ENCODE measurements at places on chromosomes 13 and 19.

GRCh38 chr13:32024750-32025149, 6.8 kb upstream of the FRY start:
- DNase-seq: no peak

- DNase-seq: no peak
These were observed 6.9 kb upstream of the EMP3 start for GRCh38 chr19:48318286-48318987.

GRCh38 chr19:35868172-35868822, at the start of gene APLP1:
Gene APLP1 (plus strand): TSS chr19:35868574. CDS start chr19:35868637, 63 bp downstream.
- DNase-seq: peak; percentile 37

DNA sequence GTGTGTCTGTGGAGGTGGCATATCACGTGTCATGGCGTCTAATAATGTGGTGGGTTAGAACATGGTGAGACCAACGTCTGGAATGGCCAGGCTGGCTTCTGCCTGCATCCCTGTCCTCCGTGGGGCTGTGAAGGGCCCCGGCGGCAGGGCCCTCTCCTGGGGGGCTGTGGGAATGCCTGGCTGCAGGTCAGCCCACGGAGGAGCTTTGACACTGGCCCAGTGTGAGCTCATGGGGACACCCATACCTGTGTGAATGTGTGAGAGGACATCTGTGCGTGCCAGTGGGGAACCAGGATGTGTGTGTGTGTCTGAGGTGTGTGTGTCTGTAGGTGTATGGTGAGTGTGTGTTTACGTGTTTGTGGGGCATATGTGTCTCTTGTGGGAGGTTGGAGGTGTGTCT, 300.1 kb downstream of the TEX29 start:
- no peak for DNase-seq

- no peak for DNase-seq
These were observed 6.2 kb downstream of the MRPL4 start for GRCh38 chr19:10258080-10258710.

- no peak for DNase-seq
These were observed 9.0 kb upstream of the CEBPA start for GRCh38 chr19:33311326-33311682.

GRCh38 chr13:91740756-91741155, 342.3 kb downstream of the GPC5 start:
- DNase-seq: no peak

GRCh38 chr19:34712395-34713261, 21.4 kb upstream of the ZNF181 start:
- peak; percentile 43 for DNase-seq

GRCh38 chr19:43452582-43452981, 12.8 kb downstream of the LYPD3 start:
- no peak for DNase-seq

DNA sequence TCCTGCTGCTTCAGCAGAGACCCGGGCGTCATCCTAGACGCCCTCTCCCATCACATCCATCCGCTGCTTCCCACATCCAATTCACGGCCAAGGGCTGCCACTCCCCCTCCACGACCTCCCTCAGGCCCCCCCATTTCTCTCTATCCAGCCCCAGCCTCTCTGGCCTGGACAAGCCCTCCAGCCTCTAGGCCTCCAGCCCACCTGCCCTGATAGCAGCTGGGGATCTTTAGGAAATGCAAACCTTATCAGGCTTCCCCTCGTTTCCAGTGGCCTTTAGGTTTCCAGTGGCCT, 51.6 kb downstream of the PEPD start:
- no peak for DNase-seq

DNA sequence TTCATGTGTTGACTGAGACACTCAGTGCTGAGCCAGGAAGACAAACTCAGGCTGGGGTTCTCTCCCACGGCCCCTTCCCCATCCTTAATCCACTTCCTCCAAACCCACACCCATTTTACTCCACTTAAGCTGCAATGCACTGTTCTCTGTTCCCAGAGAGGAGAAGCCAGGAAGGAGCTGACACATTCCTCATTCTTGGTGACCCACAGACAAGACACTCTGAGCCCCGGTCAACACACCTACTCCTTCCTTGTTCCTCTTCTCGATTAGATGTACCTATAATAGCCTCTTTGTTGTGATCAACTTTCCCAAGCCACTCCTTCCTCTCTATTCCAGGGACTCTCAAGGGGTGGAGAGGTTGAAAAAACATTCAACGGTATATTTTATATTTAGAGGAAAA, 47.1 kb downstream of the INSR start:
- DNase-seq: no peak

- DNase-seq: no peak
These were observed 20.1 kb downstream of the PABPC3 start for GRCh38 chr13:25116044-25116443.

- no peak for DNase-seq
These were observed 305.1 kb downstream of the ITGBL1 start for GRCh38 chr13:101757446-101758039.

DNA sequence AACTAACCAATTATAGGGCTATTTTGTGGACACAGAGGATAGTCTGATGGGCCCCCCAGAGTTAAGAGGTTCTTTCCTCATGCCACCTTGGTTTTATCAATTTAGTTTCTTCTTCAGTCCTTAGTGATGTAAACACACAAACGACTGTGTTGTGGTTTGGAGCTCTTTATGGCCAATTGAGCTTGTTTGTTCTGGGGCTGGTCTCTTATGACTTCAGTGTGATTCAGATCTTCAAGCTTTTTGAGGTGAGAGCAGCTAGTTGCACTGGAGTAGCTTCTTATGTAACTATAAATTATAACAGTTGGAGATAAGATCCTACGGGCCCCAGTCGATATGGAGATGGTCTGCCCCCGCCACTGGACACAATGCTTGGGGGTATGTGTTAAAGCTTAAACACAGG, 22.0 kb upstream of the GJB6 start:
- DNase-seq: no peak

DNA sequence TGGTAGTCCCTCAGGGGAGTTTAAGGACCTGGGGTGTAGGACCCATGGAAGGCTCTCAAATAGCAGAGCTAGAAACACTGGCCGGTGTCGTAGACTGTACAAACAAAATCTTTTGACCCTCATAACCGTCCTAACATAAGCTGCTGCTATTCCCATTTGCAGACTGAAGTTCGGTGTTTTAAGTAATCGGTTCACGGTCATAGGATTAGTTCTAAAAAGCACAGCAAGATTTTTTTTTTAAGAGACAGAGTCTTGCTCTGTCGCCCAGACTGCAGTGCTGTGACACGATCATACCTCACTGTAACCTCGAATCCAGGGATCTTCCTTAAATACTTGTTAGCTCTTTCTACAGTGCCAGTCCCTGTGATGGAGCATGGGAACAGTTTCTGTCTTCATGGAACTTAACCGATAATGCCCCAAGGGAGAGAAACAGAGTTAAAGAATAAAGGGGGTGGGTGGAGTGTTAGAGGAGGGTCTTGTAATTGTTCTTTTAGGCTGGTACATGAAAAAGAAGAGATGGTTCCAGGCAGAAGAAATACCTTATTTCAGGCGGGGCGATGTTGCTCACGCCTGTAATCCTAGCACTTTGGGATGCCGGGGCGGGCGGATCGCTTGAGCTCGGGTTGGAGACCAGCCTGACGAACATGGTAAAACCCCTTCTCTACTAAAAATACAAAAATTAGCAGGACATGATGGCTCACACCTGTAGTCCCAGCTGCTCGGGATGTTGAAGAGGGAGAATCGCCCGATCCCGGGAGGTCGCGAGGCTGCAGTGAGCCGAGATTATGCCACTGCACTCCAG, 475 bp upstream of the ZC3H4 start:
- DNase-seq: no peak

DNA sequence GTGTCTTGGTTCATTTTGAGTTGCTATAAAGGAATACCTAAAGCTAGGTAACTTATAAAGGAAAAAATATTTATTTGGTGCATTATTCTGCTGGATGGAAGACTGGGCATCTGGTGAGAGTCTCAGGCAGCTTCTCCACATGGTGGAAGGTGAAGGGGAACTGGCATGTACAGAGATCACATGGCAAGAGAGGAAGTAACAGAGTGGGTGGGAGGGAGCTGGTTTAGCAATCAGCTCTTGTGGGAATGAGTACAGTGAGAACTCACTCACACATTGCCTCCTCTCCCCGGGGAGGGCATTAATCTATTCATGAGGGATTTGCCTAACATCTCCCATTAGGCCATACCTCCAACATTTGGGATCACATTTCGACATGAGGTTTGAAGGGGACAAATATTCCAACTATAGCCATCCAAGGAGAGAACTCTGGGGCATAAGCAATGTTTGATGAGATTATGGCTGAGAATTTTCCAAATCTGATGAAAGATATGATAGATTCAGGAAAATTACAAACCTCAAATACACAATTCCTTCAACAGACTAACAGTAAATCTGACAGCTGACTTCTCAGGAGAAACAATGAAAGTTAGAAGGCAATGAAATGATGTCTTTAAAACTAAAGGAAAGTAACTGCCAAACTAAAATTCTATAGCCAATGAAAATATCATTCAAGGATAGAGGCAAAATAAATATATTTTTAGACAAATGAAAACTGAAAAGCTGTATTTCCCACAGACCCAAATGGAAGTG, 52.5 kb downstream of the MTUS2 start:
- no peak for DNase-seq

- no peak for DNase-seq
These were observed 9.8 kb upstream of the ZNF544 start for GRCh38 chr19:58218899-58219298.

DNA sequence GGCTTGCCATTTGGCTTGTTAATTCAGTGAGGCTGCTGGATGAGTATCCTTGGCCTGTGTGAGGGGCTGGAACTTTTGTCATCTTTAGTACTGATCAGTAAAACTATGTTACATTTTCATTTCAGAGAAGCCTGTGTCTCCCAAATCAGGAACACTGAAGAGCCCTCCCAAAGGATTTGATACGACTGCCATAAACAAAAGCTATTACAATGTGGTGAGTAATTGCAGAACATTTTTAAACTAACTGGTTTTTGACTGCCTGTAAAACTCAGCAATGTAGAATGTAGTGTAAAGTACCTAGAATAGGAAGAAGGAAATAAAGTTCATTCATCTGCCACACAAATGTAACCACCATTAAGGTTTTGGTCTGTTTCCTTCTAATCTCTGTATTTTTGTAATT, 87.4 kb upstream of the TEX29 start:
- no peak for DNase-seq

GRCh38 chr13:51588406-51588949, 4.2 kb downstream of the WDFY2 start:
- DNase-seq: no peak

DNA sequence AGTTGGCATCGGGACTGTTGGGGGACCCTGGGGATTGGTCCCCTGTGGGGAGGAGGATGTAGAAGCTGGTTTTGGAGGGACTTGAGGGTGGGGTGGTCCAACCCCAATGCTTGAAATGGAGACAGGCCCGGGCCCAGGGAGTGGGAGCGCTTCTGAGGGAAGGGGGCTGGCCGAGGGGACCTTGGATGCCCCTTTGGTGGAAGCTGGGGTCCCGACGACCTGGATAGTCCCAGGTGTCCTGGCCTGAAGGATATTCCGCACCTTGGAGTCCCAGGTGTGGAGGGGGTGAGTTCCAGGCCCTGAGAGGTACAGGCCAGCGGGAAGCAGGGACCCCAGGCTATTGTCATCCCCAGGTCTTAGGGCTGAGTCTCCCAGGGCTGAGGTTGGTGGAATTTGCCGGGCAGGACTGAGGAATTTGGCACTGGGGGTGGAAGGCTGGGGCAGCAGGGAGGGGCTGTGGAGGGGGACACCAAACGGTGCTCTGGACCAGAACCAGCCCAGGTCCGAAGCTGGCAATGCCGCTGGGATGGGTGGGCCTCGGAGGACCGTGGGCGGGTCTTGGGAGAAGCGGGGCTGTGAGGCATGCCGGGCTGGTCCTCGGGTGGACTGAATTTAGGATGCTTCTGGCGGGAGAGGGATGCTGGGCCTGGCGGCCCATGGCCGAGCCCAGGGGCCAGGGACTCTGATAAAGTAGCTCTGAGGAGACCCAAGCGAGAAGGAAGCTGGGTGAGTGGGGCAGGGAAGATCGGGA, 1.8 kb downstream of the HDGFL2 start:
- DNase-seq: no peak

GRCh38 chr13:112446867-112447266, 70.7 kb downstream of the SPACA7 start:
- no peak for DNase-seq

DNA sequence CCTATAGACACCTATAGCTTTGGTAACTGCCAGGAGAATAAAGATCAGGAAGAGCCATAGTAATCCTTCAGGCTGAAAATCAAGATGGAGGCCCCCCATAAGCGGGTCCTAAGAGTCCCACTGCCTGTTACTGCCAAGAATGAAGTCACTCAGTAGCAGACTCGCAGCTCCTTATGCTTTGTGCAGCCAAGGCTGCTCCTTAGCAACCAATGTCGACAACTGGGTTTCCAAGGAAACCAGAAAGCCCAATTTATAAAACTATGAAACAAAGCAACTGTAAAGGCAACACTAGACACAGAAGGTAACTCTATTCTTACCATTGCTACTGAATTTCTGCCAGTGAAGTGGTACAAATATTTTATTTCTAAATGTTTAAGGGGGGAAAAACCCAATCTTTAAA, 56.5 kb downstream of the DCLK1 start:
- DNase-seq: no peak

- DNase-seq: no peak
These were observed 1038.3 kb upstream of the SPRY2 start for GRCh38 chr13:81379183-81379582.

- no peak for DNase-seq
These were observed 50.3 kb upstream of the CYP2A7 start for GRCh38 chr19:40932008-40932959.

- DNase-seq: no peak
These were observed 16.7 kb downstream of the TMTC4 start for GRCh38 chr13:100657881-100658315.

DNA sequence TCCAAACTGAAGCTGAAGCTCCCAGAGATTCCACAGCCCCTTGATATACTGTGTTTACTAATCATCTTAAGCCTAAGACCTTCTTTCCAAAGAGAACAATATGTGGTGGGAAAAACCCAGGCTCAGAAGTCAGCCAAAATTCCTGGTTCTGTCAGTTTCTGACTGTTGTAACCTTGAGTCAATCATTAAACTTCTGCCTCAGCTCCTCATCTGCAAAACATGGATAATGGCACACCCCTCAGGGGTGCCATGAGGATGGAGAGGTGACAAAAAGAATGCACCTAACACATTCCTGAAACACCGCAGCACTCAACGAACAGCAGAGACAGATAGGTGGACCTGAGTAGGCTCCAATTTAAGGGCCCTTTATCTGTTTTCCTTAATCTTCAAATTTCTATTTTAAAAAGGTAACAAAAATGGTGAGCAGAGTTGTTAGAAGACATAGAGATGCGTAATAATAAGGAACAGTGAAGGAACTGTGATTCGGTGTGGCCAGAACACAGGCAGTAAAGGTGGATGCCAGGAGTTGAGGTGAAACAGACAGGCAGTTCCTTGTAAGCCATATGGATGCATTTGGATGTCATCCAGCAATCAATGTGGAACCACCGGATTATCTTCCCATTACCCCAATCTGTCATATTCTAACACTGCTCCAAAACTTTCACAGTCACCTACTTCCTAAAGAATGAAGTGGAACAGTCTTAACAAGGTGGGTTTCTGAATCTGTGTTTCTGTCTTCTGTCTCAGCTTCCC, 56.6 kb upstream of the DOCK9 start:
- DNase-seq: no peak

GRCh38 chr13:30119476-30119875, 187.9 kb downstream of the KATNAL1 start:
- DNase-seq: no peak
